HCEC 1CT (cell line): ENCODE measurements at places on chromosomes 5 and 9.
A peak's percentile ranks its signal among the peaks of the same experiment; 100 is the strongest.

DNA sequence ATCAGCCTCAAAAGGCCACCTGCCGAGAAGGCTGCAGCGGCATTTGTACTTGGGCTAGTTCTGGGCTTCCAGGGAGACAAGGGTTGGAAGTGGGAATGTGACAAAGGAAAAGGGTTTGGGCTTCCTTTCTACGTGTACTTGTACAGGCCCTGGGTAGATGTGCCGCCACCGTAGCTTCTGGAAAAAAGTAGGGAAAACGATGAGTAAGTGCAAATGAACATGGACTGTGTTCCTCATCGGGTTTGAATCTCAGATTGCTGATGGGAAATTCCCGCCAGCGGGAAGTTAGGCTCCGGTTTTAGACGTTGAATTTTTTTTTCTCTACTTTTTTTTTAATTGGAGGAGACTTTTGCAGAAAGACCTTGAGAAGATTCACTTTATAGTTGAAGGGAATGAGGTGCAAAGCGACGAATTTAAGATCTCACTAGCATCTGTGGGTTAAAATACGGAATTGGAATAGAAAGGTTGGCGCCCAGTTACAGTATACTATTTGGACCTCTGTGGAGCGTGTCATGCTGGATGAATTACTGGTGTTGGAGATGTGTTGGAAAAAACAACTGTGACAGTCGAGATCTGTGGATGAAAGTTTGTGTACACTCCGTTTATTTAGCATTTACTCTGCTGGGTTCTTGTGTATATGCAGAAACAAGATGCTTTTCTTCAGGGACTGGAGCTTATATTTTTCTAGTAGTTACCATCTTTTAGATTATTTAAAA lies 1.2 kb downstream of the G3BP1 start:
- peak; percentile 43 for DNase-seq

- peak; percentile 92 for DNase-seq
These were observed 137.9 kb downstream of the FAM114A2 start for GRCh38 chr5:153900703-153901395.

- DNase-seq: no peak
These were observed 60.4 kb upstream of the MOCS2 start for GRCh38 chr5:53169933-53170332.

DNA sequence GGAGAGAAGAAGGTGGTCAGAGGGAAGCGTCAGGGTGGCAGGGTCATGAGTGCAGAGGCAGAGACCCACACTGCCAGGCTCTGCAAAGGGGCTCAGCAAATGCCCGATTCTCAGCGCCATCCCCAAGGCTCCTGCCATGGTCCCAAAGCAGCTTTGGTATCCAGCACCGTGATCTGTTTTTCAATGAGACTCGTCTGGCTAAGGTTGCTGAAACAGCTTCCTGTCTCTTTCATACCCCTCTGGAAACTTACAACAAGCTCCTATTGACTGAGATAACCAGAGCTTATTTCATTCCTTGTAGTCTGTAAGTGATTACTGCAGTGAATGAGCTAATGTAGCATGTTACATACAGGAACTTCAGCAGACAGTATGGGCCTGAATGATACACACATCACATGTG lies 568.6 kb upstream of the DAP start:
- DNase-seq: no peak

- peak; percentile 53 for DNase-seq
These were observed at the start of gene AQP3 for GRCh38 chr9:33446946-33447798. TSS of gene AQP3 (minus strand) at chr9:33447593. CDS start at chr9:33447530, 63 bp downstream.

- no peak for DNase-seq
These were observed 58.7 kb upstream of the SMIM32 start for GRCh38 chr5:136251502-136252169.

GRCh38 chr9:27124151-27124550 lies 15.1 kb downstream of the TEK start:
- DNase-seq: peak; percentile 74

DNA sequence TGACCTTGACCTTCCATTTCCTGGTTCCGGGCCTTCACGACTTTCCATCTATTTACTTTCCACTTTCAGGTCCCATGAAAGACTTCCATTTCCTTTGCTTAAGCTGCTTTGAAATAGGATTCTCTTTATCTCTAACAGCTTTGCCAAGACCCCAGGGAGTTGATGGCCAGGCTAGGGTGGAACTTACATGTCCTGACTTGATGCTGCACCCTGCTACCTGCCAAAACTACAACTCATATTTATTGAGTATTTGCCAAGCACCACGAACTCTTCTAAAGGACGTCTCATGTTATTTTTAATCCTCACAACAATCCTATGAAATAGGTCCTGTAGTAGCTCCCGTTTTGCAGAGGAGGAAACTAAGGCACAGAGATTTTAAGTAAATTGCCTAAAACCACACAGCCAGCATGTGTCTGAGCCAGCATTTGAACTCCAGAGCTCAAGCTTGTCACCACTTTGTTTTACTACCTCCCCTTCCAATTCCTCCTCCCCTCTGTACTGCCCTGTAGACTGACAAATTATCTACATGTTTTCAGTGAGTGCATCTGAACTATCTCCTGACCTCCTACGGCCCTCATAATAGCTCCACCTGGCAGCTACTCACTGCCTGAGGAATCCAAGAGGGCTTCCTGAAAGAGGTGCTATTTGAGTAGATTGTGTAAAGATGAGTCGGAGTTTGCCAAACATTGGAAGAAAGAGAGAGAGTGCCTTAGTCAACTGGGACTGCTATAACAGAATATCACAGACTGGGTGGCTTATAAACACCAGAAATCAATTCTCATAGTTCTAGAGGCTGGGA lies 38.4 kb upstream of the SMIM23 start:
- DNase-seq: no peak

- no peak for DNase-seq
These were observed 27.6 kb upstream of the TEX48 start for GRCh38 chr9:114709636-114710035.

- DNase-seq: peak; percentile 26
These were observed 4.9 kb downstream of the EDIL3 start for GRCh38 chr5:84379749-84380148.

- peak; percentile 26 for DNase-seq
These were observed 679 bp downstream of the B4GALT1 start for GRCh38 chr9:33166231-33167083.

- DNase-seq: no peak
These were observed 119.0 kb downstream of the ZCCHC7 start for GRCh38 chr9:37239224-37239859.

- no peak for DNase-seq
These were observed 86.3 kb upstream of the SEMA6A start for GRCh38 chr5:116660929-116661328.

- DNase-seq: no peak
These were observed 23.2 kb downstream of the LYSMD3 start for GRCh38 chr5:90506221-90506620.

GRCh38 chr9:90659650-90660364 lies 17.2 kb upstream of the DIRAS2 start:
- peak; percentile 36 for DNase-seq

DNA sequence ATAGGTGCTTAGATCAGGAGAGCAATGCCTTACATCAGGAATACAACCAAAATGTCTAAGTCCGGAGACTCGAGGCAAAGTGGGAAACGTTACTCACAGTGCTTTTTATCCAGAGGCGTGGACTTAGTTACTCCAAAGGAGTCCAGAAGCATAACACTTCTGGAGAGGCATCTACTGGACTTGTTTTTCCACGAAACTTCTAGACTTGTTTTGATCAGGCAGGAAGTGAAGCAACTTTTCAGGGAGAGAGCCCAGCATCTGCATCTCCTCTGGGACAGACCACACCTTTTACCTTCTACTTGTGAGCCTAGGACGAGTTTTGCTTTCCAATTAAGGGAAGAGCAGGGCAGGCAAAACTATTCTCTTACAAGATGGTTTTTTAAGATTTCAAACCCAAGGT lies 1.2 kb upstream of the TJP2 start:
- DNase-seq: no peak

DNA sequence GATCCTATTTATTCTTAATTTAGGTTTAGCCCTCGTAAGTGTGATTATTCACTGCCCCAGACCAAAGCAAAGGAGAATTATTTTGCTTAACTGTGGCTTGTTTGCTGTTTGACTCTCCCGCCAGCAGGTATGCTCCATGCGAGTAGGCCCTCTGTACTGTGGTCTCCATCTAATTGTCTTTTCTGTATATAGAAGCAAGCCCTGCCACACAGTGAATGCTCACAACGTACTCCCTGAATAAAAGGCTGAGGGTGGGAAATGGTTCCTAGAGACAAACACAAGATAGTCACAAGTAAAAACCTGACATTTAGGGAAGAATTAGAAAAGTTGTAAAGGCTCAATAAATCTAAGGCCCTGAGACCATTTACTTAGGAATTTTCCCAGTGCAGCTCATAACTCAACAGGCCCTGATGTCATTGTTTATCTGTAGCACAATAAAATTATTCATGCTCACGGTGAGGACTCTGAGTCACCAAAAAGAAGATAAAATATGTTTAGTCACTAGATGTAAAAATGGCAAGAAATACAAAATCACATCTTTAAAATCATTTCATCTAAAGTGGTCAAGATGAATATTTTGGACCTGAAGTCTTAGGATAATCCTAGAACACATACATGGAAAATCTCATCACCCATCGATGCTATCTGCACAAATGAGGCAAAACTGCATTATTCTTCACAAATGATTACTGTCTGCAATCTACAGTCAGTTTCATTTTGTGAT lies 473.2 kb downstream of the ENC1 start:
- peak; percentile 82 for DNase-seq

DNA sequence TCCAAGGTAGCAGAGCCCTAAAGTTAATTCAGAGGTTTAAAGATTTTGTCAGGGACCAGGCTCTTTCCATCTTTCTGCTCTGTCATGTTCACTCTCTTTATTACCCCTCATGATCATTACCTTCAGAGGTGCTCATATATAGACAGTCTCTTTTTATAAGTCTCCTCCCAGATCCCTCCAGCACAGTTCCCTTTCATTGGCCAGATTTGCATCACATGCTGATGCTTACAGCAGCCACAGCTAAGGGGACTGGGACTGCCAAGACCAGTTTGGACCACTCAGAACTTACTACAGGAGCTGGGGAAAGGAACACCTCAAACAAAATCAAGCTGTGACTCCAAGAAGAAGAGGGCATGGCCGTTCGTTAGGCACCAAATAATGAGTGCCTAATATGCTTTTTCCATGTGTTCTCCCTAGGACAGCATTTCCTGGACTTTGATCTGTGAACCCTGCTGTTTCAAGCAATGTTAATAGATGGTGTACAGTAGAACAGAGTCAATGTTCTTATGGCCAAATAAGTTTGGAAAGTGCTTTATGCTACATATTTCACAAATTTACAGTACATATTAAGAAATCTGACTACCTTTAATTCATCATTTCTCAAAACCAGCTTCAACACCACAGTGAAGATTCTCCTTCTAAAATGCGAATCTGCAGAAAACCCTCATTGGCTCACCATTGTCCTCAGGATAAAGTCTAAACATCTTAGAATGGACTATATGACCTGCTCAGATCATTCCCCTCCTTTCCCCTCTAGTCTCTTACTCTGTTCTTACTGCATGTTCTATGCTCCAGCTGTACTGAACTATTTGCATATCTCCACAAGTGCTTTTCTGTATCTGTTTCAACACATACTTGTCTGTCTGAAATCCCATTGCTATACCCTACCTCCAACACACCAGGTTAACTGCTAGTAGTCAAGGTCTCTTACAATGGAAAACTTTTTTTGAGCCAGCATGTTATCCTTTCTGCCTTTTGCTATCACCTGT lies 3.4 kb downstream of the C5orf58 start:
- DNase-seq: no peak

DNA sequence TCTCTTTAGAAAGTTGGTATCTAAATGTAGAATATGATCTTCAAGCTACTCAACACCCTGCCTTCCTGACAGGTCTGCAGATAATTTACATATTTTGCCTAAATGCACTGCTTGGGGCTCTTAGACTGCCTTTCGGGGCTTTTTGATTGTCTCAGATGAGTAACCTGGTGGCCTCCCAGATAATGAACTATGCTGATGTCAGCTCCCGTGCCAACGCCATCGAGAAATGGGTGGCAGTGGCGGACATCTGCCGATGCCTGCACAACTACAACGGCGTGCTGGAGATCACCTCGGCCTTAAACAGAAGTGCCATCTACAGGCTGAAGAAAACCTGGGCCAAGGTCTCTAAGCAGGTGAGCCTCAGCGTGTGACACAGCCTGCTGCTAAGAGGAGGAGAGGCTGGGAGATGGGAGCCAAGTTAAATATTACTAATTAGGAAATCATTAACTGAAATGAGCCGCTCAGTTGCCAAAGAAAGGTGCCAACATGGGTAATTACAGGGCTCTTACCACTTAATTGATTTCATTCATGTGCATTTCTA lies 20.8 kb upstream of the CKMT2 start:
- no peak for DNase-seq

GRCh38 chr5:152084476-152084875 lies 159.8 kb upstream of the GLRA1 start:
- DNase-seq: no peak

GRCh38 chr9:104993291-104993963 lies 65.5 kb upstream of the ABCA1 start:
- no peak for DNase-seq

- peak; percentile 57 for DNase-seq
These were observed 5.3 kb downstream of the GPR151 start for GRCh38 chr5:146510559-146511125.

DNA sequence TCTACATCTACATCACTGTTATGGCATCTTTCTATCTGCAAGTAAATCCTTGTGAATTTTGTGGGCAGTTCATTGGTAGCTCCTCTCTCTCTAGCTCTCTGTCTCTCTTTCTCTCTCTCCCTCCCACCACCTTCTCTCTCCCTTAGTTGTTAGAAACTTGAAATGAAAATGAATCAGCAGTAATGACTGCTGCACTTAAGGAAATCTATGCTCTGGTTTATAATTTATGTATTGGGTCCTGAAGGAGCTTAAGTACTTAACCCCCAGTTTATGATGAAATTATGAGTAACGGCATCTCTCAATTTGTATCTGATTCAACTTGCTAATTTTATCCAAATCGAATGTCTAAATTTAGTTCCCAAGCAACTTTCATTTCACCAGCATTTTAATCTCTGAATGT lies 52.0 kb upstream of the PTGER4 start:
- peak; percentile 90 for DNase-seq

- no peak for DNase-seq
These were observed 11.6 kb downstream of the SKIC3 start for GRCh38 chr5:95543017-95543705.

DNA sequence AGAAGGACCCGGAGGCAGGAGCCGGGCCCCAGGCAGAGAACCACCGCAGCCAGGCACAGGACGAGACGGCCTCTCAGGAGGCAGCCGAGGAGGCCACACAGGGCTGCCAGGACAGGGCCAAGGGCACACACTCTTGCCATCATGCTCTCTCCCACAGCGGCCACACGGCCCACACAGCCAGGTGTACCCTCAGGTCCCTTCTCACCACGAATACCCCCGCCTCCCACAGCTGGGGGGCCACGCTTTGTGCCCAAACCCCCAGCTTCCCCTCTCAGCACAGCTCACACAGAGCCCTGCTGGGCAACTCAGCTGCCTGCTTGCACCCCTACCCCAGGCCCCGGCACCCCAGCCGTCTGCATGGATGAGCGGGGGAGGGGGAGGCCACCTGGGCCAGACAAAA lies 5.3 kb downstream of the SSNA1 start:
- no peak for DNase-seq

GRCh38 chr5:141514330-141515133 lies 25.7 kb downstream of the PCDHGC5 start:
- peak; percentile 41 for DNase-seq

- no peak for DNase-seq
These were observed 274.4 kb downstream of the DIRAS2 start for GRCh38 chr9:90368241-90368640.
